PC-9 (cell line): ENCODE measurements at places on chromosomes 1 and 21.

DNA sequence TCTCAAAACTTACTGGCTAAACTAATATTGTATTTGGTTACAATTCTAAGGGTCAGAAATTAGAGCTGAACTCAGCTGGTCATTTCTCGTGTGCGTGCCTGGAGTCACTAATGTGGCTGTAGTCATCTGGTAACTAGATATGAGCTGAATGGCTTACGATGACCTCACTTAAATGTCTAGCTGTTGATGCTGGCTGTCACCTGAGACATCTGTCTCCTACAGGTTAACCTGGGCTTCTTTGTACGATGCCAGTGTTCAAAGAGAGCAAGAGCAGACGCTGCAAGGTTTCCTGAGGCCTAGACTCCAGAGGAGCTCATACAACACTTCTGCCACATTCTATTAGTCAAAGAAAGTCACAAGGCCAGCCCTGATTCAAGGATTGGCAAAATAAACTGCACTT, 17.1 kb upstream of the ALG6 start:
- DNase-seq = no peak

GRCh38 chr1:115142616-115143015, 53.3 kb upstream of the TSPAN2 start:
- DNase-seq = no peak

GRCh38 chr1:234525099-234525799, 46.3 kb upstream of the TARBP1 start:
- no peak for DNase-seq

GRCh38 chr1:204511366-204511765, 4.8 kb upstream of the MDM4 start:
- DNase-seq = no peak

DNA sequence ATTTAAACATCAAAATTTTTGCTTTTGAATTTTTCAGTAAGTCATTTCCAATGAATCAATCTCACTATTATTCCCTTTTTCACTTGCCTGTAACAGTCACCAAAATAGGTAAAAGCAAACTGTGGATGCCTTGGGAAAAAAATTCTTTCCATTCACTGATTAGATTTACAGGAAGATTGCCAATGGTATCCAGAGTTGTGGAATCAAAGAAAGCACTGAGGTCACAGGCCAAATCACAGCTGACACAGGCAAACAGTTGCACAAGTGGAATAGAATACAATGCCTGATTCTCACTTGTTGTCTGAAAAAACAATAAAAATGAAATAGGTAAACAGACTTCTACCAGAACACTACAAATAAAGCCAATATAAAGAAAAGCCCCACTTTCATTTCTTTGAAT, 48.4 kb downstream of the LTN1 start:
- DNase-seq = no peak

DNA sequence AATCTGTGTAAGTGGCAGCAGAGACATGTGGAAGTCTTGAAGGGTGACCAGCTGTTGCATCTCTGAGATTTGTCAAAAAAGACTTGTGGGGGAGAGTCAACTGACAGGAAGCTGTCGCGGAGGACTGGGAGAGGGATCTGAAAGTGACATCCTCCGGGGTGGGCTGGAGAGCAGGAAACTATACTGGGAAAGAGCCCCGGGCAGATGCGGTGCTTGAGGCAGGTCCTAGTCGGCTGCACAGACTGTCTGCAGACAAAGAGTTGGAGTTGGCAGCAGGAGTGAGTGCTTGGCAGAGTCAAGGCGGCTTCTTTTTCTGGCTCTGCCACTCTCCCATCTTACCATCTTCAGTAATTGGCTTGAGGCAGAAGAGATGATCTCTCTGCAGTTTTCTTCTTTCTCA, 294.0 kb upstream of the C1orf87 start:
- no peak for DNase-seq

GRCh38 chr1:81409262-81409661, 391.5 kb upstream of the ADGRL2 start:
- no peak for DNase-seq

GRCh38 chr1:83058327-83058726, 940.6 kb downstream of the TTLL7 start:
- peak; percentile 64 for DNase-seq

DNA sequence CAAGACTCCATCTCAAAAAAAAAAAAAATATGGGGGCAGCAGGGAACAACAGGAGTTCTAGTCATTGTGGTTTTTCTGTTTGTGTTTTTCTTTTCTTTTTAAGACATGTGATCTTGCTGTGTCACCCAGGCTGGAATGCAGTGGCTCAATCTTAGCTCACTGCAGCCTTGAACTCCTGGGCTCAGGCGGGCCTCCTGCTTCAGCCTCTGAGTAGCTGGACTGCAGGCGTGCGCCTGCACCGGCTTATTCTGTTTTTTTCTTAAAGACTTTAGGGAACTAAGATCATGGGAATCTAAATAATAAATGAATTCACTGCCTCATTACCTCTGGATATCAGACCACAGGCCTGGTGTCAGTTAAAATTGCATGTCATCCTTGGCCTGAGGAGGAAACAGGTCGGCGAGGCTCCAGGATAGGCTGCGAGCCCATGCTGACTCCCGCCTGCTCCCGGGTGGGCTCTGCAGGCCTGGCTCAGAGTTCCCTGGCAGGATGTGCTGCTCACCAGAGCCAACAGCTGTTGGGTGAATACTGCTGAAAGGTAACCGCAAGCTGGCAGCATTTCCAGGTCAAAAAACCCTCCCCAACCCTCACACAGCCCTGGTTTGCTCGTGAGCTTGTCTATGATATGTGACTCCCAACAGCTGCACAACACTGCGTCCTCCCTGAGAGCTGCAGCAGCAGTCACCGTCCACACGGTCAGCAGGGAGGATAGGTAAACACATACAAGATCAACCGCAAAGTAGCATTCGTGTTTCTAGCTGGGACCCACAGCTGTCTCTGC, 58.1 kb downstream of the SCCPDH start:
- DNase-seq = no peak

DNA sequence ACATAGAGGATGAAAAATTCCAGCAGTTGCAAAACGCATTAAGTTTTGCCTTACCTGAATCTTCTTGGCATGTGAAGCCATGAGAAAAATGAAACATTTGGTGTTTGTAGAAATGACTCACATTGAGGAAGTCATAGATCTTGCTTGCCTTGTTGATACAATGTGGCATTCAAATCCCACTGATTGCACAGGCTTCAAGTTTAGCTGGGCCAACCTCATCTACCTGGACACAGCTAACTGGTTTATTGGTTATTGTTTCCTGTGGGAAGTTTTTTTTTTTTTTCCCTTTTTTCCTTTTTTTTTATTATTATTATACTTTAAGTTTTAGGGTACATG, 168.9 kb upstream of the C21orf91 start:
- no peak for DNase-seq

DNA sequence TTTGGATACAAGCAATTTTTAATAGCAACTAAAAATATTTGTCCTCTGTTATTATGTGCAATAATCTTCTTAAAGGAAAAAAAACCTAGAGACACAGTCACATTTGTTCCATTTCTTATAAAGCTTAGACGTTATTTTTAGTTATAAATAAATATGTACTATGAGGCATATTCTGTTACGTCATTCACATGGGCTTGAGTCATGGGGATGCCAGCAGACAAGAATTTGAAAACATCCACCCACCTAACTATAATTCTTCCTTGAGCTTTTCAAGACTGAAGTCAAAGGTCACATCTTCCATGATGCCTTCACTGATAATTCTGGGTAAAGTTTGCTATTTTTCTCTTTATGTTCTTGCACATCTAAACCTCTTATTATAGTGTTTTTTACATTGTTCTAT, 268.8 kb downstream of the KCTD3 start:
- no peak for DNase-seq

- DNase-seq = no peak
Observed at GRCh38 chr1:116379674-116380498, 6.8 kb downstream of the ATP1A1 start.

DNA sequence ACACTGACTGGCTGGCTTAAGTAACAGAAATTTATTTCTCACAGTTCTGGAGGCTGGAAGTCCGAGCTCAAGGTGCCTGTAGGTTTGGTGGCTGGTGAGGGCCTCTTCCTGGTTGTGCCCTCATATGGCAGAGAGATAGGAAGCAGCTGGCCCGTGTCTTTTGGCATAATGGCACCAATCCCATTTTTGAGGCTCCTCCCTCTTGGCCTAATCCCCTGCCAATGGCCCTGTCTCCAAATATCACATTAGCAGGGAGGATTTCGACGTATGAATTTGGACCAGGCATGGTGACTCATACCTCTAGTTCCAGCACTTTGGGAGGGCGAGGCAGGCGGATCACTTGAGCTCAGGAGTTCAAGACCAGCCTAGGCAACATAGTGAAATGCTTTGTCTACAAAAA, 37.4 kb downstream of the AGPAT3 start:
- DNase-seq = no peak

- no peak for DNase-seq
Observed at GRCh38 chr1:162726555-162726954, 63.9 kb upstream of the HSD17B7 start.

DNA sequence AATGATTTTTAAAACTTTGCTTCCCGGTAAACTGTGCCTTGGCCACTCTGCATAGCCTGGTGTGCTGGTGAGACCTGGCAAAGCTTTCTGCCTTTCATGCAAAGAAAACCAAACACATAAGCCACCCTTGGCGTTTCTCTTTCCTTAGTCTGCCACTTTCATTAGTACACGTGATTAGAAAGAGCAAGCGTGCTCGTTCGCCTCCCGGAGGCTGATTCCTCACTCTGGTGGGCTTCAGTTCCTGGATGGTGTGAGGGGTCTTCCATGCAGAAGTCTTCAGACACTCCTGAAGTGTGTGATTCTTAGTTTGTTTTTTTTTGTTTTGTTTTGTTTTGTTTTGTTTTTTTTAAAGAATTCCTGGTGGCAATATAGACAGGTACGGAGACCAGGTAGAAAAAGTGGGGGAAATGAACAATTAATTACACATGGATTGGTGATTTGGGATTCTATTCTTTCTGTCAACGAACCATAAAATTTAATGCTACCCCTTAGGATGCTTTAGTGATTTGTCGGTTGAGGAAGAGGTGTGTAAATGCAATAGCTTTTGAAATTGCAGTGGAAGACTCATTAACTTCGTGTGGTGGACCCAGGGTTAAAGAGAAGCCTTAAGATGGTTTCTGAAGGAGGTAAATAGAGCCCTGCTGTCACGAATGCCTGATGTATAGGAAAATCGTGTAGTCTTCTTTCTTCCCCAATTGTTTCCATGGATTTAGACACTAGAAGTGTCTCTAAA, 2.1 kb downstream of the GALNT2 start:
- DNase-seq = no peak

- DNase-seq = no peak
Observed at GRCh38 chr1:198167436-198167934, 10.7 kb downstream of the NEK7 start.

DNA sequence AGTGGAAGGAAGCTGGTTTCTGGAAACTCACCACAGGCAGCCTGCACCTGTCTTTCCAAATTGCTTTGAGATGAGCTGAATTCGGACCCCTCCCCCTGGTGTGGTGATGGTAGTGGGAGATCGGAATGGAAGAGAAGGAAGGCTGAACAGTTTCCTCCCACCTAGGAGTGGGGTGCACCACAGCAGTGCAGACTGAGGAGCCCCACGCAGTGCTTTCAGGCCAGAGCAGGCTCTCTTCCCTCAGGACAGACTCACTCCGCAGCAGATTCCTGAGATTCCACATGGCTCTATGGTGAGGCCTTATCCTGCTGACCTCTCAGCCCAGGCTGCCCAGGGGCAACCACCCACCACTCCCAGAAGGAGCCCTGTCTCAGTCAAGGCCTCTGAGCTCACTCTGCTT, 80.9 kb downstream of the ATP1A1 start:
- peak; percentile 79 for DNase-seq

DNA sequence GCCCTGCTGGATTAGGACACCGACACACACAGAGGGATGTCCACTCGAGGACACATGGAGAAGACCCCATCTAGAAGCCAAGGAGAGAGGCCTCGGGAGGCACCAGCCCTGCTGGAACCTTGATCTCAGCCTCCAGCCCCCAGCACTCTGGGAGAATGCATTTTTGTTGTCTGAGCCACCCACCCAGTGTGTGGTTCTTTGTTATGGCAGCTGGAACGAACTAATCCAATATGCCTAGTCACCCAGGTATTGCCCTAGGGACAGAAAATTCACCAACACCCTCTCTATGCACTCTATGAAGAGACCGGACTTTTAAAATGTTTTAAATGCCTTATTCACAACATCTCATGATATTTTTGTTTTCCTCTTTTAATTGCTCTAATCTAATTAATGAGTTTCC, 117.4 kb downstream of the CRYAA start:
- no peak for DNase-seq

- no peak for DNase-seq
Observed at GRCh38 chr1:205972491-205973168, 29.4 kb upstream of the SLC26A9 start.

- DNase-seq = no peak
Observed at GRCh38 chr1:1543706-1544099, 3.3 kb upstream of the TMEM240 start.

DNA sequence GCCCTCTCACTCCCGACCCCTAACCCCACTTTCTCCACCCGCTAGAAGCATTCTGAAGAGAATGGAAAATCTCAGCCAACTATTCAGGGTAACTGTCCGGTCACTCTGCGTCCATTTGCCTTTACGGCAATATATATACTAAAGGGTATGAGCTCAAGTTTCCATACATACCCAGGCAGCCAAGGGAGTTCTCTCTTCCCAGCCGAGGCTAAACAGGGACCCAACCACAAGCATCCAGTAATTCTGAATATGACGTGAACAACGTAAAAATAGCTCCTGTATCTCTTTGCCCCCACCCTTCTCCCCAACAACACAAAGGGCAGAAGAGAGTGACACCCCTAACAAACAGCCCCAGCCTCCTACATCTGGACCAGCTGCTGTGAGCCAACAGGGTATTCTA, 67.7 kb downstream of the SSBP3 start:
- DNase-seq = no peak

GRCh38 chr1:186782791-186783190, 46.0 kb upstream of the PLA2G4A start:
- no peak for DNase-seq

GRCh38 chr1:208013210-208013609, 102.3 kb upstream of the CD34 start:
- no peak for DNase-seq

DNA sequence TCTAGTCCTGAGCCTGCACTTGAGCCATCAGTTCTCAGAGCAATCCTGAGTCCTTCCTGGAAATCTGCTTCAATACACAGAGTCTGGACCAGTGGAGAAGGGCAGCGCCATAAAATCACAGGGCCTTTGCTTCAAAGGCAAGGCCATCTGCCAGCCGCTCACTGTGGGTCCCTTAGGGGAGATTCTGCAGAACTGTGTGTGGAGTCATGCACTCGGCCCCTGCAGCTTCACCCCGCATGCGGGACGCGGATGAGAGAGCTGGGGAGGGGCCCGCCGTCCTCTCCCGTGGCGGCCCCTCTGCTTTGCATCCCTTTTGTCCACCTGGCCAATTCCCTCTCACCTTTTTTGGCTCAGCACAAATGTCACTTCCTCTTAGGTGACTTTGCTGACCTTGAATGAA, 311.2 kb upstream of the VAMP3 start:
- DNase-seq = no peak

GRCh38 chr1:197954718-197955418, 37.7 kb downstream of the LHX9 start:
- DNase-seq = no peak

DNA sequence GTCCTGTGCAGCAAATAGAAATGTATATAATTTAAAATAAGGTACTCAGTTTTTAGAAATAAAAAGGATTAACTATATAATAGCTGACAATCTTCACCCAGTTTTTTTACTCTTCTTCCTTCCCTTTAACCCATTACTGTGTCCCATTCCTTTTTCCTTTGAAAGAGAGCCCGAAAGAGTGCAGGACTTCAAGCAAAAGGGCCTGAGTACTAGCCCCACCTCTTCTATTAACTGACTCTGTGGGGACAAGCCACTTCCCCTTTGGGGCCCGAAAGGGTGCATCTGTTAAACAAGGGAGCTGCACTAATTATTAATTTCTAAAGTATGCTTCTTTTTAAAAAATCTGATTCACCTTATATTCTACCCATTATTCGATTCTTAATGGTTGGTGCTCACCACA, 3.3 kb downstream of the USP24 start:
- DNase-seq = no peak
